ENCODE measurements at places on chromosomes 4 and X. TPM values are rescaled to one million over a fixed set of nuclear protein-coding genes. Genes with fewer than 3 reads are reported as not detected.

GRCh38 chr4:136917312-136918110 is 614.8 kb downstream of the PCDH18 start:
- DNase-seq: no peak

- peak; percentile 62 for DNase-seq
Measured at GRCh38 chrX:2521927-2522386, 21.2 kb upstream of the DHRSX start.

GRCh38 chr4:144376866-144377265 is 236.3 kb upstream of the GYPA start:
- no peak for DNase-seq

DNA sequence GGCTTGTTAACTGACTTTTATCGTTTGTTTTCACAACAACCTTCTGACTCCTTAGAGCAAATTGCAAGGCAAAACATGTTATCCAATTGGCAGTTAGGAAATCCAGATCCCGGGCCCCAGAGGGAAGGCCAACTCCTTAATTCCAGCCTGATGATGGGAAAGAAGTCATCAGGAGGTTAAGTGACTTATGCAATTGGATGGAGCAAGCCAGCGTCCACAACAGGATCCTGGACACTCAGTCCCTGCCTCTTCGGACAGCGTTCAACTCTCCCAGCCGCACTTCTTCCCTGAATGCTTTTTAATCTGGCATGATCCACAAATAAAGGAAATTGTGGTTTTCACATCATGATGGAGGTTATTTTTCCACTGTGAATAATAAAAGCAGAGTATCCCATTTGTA is 310.1 kb downstream of the RAB28 start:
- no peak for DNase-seq

- peak; percentile 70 for DNase-seq
Measured at GRCh38 chr4:1237981-1238675, 10.8 kb downstream of the CTBP1 start.

- no peak for DNase-seq
Measured at GRCh38 chr4:130257271-130257670, 1161.3 kb downstream of the C4orf33 start.

GRCh38 chrX:43969504-43970501 is 3.4 kb downstream of the NDP start:
- no peak for DNase-seq

DNA sequence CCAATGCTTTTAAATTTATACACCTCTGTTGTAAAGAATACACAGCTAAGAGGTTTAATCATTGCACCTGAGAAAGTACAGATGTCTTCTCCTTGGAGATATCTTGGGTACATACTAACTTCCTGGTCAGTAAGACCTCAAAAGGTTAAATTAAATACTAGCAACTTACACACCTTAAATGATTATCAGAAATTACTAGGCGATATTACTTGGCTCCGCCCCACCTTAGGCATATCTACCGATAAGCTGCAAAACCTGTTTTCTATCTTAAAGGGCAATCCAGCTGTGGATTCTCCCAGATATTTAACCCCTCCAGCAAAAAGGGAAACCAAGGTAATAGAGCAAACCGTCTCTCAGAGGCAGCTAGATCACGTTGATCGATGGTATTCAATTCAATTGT is 819.4 kb downstream of the FAM133A start:
- DNase-seq: no peak

The AWAT2 gene
- not detected for total RNA-seq

- no peak for DNase-seq
Measured at GRCh38 chr4:336099-336892, 1.3 kb upstream of the ZNF141 start.

Measured in cardiac septum (tissue), 1 donor.